ENCODE measurements at places on chromosomes 13 and 19.

GRCh38 chr13:98825659-98826058 is 73.2 kb upstream of the SLC15A1 start:
- no peak overlapping the region for H3K4me3 ChIP-seq
- no peaks in the 10 kb centered on the region for H3K36me3 ChIP-seq
- H3K4me1 ChIP-seq, result peaks cover 32% of the 10 kb centered on the region

GRCh38 chr13:110240352-110240751 is 66.6 kb downstream of the COL4A1 start:
- H3K4me1 ChIP-seq, result peaks cover 8% of the 10 kb centered on the region
- no peaks in the 10 kb centered on the region for H3K36me3 ChIP-seq
- no peak overlapping the region for H3K4me3 ChIP-seq
- H3K27me3 ChIP-seq, result no peaks in the 10 kb centered on the region
- no peak for DNase-seq
- no peak overlapping the region for H3K27ac ChIP-seq

DNA sequence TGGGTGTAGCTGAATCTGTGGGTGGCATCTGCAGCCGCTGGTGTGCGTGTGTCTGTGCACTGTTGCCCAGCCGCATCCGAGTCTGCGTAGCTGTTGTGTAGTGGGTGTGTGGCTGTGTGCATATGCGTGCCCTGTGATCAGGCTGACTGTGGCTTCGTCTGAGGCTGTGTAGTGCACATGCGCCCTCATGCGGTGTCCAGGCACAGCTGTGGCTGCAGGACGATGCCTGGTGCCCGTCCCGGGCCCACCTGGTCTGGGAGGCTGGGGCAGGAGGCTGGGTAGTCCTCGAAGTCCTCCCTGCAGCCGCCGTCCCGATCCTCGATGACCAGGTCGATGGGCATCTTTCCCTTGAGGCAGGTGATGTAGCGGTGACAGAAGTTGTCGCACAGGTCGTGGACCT is 4.9 kb downstream of the MEIS3 start:
- peak; percentile 74 for DNase-seq
- H3K27me3 ChIP-seq, result peaks cover 35% of the 10 kb centered on the region
- H3K4me1 ChIP-seq, result peaks cover 13% of the 10 kb centered on the region
- H3K4me3 ChIP-seq, result no peak overlapping the region

DNA sequence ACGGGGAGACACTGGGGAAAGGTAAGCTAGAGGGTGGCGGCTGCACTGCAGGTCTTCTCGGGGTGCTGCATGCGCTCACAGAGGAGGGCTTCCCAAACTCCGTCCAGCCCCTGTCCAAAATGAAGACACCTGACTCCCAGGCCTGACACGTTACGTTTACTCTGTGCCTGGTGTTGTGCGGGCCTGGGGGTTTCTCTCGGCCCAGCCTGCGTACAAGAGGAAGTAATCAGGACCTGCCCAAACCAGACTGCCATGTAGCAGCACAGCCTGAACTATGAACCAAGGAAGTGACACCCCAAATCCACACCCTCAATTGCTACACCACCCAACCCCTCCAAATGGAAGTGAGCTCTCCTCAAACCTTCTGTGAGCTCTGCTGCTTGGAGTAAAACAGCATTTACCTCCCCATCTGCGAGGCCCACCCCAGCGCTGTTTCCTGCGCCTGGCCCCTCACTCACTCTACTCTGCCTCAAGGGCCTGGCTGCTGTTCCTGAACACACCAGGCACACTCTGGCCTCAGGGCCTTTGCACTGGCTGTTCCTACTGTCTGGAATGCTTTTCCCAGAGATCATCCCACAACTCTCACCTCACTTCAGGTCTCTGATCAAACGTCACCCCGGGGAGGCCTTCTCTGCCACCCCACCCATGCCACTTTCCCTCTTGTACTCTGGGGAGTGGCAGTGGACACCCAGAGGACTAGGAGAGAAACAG is 3.0 kb downstream of the HSPBP1 start:
- no peak overlapping the region for H3K4me3 ChIP-seq
- no peaks in the 10 kb centered on the region for H3K27me3 ChIP-seq
- DNase-seq, result no peak
- H3K4me1 ChIP-seq, result peaks cover 14% of the 10 kb centered on the region
- no peaks in the 10 kb centered on the region for H3K36me3 ChIP-seq

DNA sequence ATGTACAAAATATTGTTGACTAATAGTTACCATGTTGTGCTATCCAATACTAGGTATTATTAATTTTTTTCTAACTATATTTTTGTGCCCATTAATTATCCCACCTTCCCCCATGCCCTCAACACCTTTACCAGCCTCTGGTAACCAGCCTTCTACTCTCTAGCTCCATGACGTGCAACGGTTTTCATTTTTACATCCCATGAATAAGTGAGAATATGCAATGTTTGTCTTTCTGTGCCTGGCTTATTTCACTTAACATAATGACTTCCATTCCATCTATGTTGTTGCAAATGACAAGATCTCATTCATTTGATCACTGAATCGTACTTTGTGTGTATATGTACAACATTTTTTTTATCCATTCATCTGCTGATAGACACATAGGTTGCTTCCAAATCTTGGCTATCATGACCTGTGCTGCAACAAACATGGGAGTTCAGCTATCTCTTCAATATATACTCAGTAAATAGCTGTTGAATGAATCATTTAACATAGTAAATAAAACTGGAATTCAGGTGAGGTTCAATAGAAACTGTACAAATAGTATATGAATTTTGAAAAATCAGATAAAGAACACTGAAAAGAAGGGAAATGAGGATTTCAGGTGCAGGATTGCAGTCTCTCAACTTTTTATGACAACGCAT is 509.0 kb upstream of the MIR17HG start:
- H3K4me1 ChIP-seq, result no peaks in the 10 kb centered on the region
- no peak overlapping the region for H3K4me3 ChIP-seq
- H3K36me3 ChIP-seq, result no peaks in the 10 kb centered on the region
- no peaks in the 10 kb centered on the region for H3K27me3 ChIP-seq
- no peak overlapping the region for H3K27ac ChIP-seq
- DNase-seq, result no peak

DNA sequence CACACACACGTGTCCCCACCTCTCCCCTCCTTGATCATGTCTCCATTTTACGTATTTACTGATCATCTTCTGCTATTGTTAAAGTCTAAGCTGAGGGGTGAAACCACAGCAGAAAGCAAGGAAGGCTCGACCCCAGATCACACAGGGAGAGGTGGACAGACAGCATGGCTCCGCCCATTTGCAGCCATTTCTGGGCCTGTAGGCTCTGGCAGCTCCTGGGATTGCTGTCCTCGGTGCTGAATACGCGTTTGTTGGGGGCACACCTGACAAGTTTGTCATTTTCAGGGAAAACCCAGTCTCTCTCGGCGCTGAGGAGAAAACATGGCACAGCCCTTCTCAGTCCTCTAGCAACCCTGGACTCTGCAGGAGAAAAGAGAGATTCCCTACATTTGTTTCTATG is 8.0 kb downstream of the TMEM86B start:
- no peak overlapping the region for H3K4me3 ChIP-seq
- H3K4me1 ChIP-seq, result peaks cover 4% of the 10 kb centered on the region
- H3K27me3 ChIP-seq, result no peaks in the 10 kb centered on the region
- H3K27ac ChIP-seq, result no peak overlapping the region

- peak; percentile 34 for DNase-seq
- no peak overlapping the region for H3K4me3 ChIP-seq
- H3K27ac ChIP-seq, result no peak overlapping the region
- no peaks in the 10 kb centered on the region for H3K36me3 ChIP-seq
- H3K27me3 ChIP-seq, result peaks cover 37% of the 10 kb centered on the region
Measured at GRCh38 chr19:46631481-46631880, 4.5 kb downstream of the GNG8 start.

DNA sequence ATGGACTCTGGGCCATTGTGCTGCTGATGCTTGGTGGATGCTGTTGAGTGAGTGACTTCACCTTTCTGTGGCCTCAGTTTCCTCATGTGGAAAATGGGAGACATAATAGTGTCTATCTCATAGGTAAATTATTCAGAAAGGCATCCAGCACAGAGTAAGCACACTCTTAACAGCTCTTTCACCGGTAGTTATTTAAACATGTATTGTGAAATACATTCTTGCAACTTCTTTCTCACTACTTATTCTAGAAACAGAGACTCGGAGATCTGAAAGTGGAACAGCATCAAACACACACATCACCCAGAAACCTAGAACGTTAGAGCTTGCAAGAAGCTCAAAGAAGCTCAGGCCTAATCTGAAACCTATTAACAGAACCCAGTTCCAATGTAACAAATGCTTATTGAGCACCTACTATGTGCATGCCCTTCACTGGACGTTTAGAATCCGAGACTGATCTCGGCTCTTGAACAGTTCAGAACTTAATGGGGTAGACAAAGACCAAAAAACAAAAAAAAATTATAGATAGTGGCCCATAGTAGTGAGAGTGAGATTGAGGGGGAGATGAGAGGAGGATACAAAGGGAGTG is 4.1 kb downstream of the ZSWIM9 start:
- no peak overlapping the region for H3K4me3 ChIP-seq
- H3K4me1 ChIP-seq, result peaks cover 5% of the 10 kb centered on the region
- H3K27me3 ChIP-seq, result no peaks in the 10 kb centered on the region
- H3K36me3 ChIP-seq, result peaks cover 21% of the 10 kb centered on the region
- DNase-seq, result no peak

- DNase-seq, result no peak
- no peaks in the 10 kb centered on the region for H3K4me1 ChIP-seq
- H3K27me3 ChIP-seq, result no peaks in the 10 kb centered on the region
- H3K36me3 ChIP-seq, result no peaks in the 10 kb centered on the region
- no peak overlapping the region for H3K27ac ChIP-seq
Measured at GRCh38 chr13:38566023-38566422, 120.9 kb upstream of the FREM2 start.

- H3K27me3 ChIP-seq, result no peaks in the 10 kb centered on the region
- H3K36me3 ChIP-seq, result peaks cover 20% of the 10 kb centered on the region
- H3K27ac ChIP-seq, result no peak overlapping the region
- H3K4me3 ChIP-seq, result no peak overlapping the region
- 0 out of 2 replicates have a peak, but pooled peaks cover 3% of the 10 kb centered on the region for H3K4me1 ChIP-seq
Measured at GRCh38 chr13:41145136-41145908, 12.7 kb upstream of the KBTBD6 start.

DNA sequence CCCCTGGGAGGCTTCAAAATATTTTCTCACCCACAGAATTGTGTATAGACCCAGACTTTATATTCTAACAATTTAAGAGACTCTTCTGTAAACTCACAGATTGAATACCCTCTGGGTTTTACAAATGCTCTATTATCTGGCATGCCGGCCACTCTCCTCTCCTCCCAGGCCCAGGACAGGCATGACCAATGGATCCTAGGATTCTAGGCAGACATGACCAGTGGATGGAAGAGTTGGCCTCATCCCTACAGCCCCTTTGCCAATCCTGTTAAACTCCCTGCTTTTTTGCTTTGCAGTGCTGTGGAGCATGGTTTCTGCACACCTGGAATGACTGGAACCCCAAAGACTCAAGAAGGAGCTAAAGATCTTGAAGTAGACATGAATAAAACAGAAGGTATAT is 5.8 kb downstream of the ACSBG2 start:
- H3K4me3 ChIP-seq, result no peak overlapping the region
- no peak overlapping the region for H3K27ac ChIP-seq
- no peaks in the 10 kb centered on the region for H3K4me1 ChIP-seq
- no peaks in the 10 kb centered on the region for H3K27me3 ChIP-seq

- no peaks in the 10 kb centered on the region for H3K4me1 ChIP-seq
- DNase-seq, result no peak
- H3K4me3 ChIP-seq, result no peak overlapping the region
- no peaks in the 10 kb centered on the region for H3K36me3 ChIP-seq
- H3K27ac ChIP-seq, result no peak overlapping the region
Measured at GRCh38 chr19:16206046-16206605, 8.4 kb downstream of the AP1M1 start.

GRCh38 chr13:50224534-50224933 is 209.3 kb downstream of the KCNRG start:
- no peaks in the 10 kb centered on the region for H3K27me3 ChIP-seq
- H3K4me1 ChIP-seq, result peaks cover 8% of the 10 kb centered on the region
- no peak overlapping the region for H3K27ac ChIP-seq
- no peak overlapping the region for H3K4me3 ChIP-seq

- DNase-seq, result no peak
- H3K27ac ChIP-seq, result 0 out of 2 replicates have a peak overlapping the region, but pooled peaks have one; percentile 39
- H3K36me3 ChIP-seq, result no peaks in the 10 kb centered on the region
- peaks cover 37% of the 10 kb centered on the region for H3K4me1 ChIP-seq
Measured at GRCh38 chr19:35905178-35905727, 2.8 kb downstream of the TYROBP start.

GRCh38 chr13:51912091-51912490 is 50.3 kb downstream of the CCDC70 start:
- H3K4me3 ChIP-seq, result no peak overlapping the region
- H3K36me3 ChIP-seq, result no peaks in the 10 kb centered on the region
- DNase-seq, result no peak
- no peaks in the 10 kb centered on the region for H3K27me3 ChIP-seq
- H3K27ac ChIP-seq, result no peak overlapping the region

GRCh38 chr13:19181021-19181620 is 503 bp downstream of the TUBA3C start:
- no peaks in the 10 kb centered on the region for H3K27me3 ChIP-seq
- no peak for DNase-seq
- H3K4me1 ChIP-seq, result no peaks in the 10 kb centered on the region
- H3K27ac ChIP-seq, result no peak overlapping the region

- H3K36me3 ChIP-seq, result no peaks in the 10 kb centered on the region
- peaks cover 45% of the 10 kb centered on the region for H3K4me1 ChIP-seq
- H3K27me3 ChIP-seq, result no peaks in the 10 kb centered on the region
- no peak overlapping the region for H3K27ac ChIP-seq
- DNase-seq, result peak; percentile 65
- no peak overlapping the region for H3K4me3 ChIP-seq
Measured at GRCh38 chr19:51296336-51297093, 14.9 kb upstream of the IGLON5 start.

DNA sequence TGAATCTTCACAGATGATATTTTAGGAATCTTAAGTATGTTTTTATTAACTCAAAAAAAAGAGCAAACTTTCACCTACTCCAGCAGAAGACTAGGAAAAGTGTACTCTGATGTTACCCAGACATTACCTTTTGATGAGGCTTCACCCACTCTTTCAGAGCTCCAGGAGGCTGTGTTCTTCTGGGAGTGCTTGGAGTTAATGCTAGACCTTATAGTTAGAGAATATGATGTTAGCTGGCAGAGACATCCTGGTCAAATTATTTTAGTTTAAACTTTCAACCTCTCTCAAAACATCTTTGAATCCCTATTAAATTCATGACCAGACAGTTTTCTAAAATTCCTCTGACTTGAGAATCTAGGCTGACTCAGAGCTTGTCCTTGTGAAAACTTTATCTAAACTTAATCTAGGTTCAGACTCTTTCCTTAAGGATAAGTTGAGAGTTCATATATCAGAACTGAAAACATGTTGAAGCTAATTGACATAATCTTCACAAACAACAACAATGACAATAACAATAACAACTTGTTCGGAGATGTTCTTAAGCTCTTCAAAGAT is 82.8 kb downstream of the ITGBL1 start:
- no peak overlapping the region for H3K4me3 ChIP-seq
- H3K27ac ChIP-seq, result no peak overlapping the region
- H3K36me3 ChIP-seq, result no peaks in the 10 kb centered on the region

GRCh38 chr13:75481176-75482069 is 546 bp downstream of the TBC1D4 start:
- no peaks in the 10 kb centered on the region for H3K36me3 ChIP-seq
- peaks cover 14% of the 10 kb centered on the region for H3K27me3 ChIP-seq
- peak overlapping the region; percentile 72 for H3K4me3 ChIP-seq
- H3K27ac ChIP-seq, result no peak overlapping the region

- no peak overlapping the region for H3K4me3 ChIP-seq
- H3K36me3 ChIP-seq, result no peaks in the 10 kb centered on the region
- H3K27ac ChIP-seq, result no peak overlapping the region
- H3K4me1 ChIP-seq, result no peaks in the 10 kb centered on the region
- no peaks in the 10 kb centered on the region for H3K27me3 ChIP-seq
Measured at GRCh38 chr13:99158846-99159245, 41.8 kb upstream of the UBAC2 start.

GRCh38 chr13:58313219-58313618 is 681.7 kb downstream of the PCDH17 start:
- no peaks in the 10 kb centered on the region for H3K36me3 ChIP-seq
- H3K4me1 ChIP-seq, result peaks cover 8% of the 10 kb centered on the region
- no peak for DNase-seq
- no peak overlapping the region for H3K27ac ChIP-seq
- H3K4me3 ChIP-seq, result no peak overlapping the region

All from GM23338 (cell line).